ENCODE measurements at places on chromosomes 16 and 17.

GRCh38 chr17:79613195-79613772 is 2.4 kb upstream of the RBFOX3 start:
- no peak for DNase-seq

DNA sequence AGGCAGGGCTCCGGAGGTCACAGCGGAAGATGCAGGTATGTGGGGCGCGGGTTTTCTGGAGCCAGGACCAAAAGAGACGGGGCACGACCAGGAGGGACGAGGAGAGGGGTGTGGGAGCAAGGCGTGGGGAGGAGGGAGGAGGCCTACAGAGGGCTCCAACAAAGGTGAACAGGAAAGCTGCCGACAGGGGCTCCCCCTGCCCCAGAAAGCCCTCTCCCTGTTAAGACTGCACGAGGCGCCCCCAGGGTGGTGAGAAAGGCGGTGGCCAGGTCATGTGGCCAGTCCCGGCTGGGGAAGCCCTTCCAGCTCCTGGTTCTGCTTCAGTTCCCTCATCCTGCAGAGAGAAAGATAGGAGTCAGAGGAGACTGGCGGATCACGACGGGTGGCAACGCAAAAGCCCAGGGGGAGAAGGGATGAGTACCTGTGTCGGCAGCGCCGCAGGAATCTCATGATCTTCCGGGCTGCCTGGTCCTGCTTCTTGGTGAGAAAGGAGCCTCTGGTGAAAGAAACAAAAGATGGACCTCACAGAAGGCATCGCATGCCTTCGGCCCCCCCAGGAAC is 949 bp upstream of the SPAG7 start:
- no peak for DNase-seq

DNA sequence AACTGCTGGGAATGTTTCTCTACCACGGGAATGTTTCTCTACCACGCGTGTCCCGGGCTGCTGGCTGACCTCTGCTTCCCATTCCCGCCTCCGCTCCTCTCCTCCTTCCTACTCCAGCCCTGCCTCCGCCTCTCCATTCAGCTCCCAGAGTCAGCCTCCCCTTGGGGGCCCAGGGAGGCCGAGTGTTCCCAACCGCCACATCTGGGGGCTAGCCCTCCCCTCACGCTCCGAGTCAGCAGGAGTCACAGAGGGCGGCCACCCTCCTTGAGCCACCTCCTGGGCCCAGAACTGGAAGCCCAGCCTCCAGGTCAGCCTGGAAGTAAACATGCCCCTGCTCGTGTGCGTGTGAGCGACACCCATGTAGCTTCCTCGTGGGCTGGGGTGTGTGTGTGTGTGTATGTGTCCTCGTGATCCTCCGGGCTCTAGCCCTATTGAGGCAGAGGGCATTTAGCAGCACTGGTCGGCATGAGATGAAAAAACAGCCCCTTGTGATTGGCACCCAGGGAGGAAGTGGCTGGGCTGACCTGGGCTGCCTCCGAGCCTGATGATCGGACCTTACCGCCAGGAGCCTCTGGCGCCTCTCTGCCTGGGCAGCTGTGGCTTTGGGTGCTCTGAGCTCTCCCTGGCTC is 7.3 kb downstream of the CYGB start:
- DNase-seq: no peak

- DNase-seq: no peak
These were observed 2.1 kb downstream of the SLC16A6 start for GRCh38 chr17:68288804-68289203.

GRCh38 chr16:70428178-70428998 is 10.5 kb downstream of the ST3GAL2 start:
- DNase-seq: peak; percentile 83

- DNase-seq: no peak
These were observed 5.1 kb upstream of the SLC7A6 start for GRCh38 chr16:68259007-68259825.
